ENCODE measurements at places on chromosomes 2 and 18. TPM values are rescaled to one million over a fixed set of nuclear protein-coding genes. Genes with fewer than 3 reads are reported as not detected.

TEX44 gene
- not detected for total RNA-seq

KCNK3 gene
- total RNA-seq = 0.44 TPM

COL4A4 gene
- 2.7 TPM for total RNA-seq

PLGLB1 gene
- 0.22 TPM for total RNA-seq

NTSR2 gene
- total RNA-seq = not detected

TCF23 gene
- not detected for total RNA-seq

DNAJC27 gene
- 6.0 TPM for total RNA-seq

TXNL4A gene
- 65.9 TPM for total RNA-seq

RFTN2 gene
- 4.2 TPM for total RNA-seq

FAM237A gene
- not detected for total RNA-seq

IRS1 gene
- 21.6 TPM for total RNA-seq

GFPT1 gene
- total RNA-seq = 106 TPM

GULP1 gene
- total RNA-seq = 80.1 TPM

SERPINB13 gene
- not detected for total RNA-seq

Measured in uterine smooth muscle cell (primary cell).